ENCODE measurements at places on chromosomes 11 and 22. TPM values are rescaled to one million over a fixed set of nuclear protein-coding genes. Genes with fewer than 3 reads are reported as not detected.

- H3K4me1 ChIP-seq, result no peaks in the 10 kb centered on the region
- no peaks in the 10 kb centered on the region for H3K27me3 ChIP-seq
- H3K4me3 ChIP-seq, result no peak overlapping the region
Measured at GRCh38 chr11:95054356-95054755, 5.1 kb downstream of the KDM4F start.

- no peaks in the 10 kb centered on the region for H3K36me3 ChIP-seq
- H3K4me3 ChIP-seq, result peak overlapping the region; percentile 10
- no peaks in the 10 kb centered on the region for H3K27me3 ChIP-seq
- peaks cover 2% of the 10 kb centered on the region for H3K4me1 ChIP-seq
Measured at GRCh38 chr11:60950933-60951605, 907 bp downstream of the SLC15A3 start.

The KRTAP5-2 gene
- polyA plus RNA-seq, result not detected

The IRAG1 gene
- 21.8 TPM for polyA plus RNA-seq

The NUDT8 gene
- polyA plus RNA-seq, result 1.6 TPM

DNA sequence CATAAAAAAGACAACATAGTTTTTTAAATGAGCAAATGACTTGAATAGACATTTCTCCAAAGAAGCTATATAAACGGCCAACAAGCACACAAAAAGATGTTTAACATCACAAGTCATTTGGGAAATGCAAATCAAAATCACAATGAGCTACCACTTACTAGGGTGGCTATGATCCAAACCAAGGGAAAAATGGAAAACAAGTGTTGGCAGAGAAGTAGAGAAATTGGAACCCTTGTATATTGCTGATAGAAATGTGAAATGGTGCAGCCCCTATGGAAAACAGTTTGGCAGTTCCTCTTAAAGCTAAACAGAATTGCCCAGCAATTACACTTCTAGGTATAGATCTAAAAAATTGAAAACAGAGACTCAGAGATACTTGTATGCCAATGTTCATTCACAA lies 29.0 kb downstream of the PAMR1 start:
- peaks cover 5% of the 10 kb centered on the region for H3K4me1 ChIP-seq
- H3K4me3 ChIP-seq, result no peak overlapping the region
- DNase-seq, result no peak

The AQP11 gene
- 1.3 TPM for polyA plus RNA-seq

GRCh38 chr11:31419138-31419537 lies 49.5 kb downstream of the DNAJC24 start:
- no peaks in the 10 kb centered on the region for H3K27me3 ChIP-seq
- DNase-seq, result peak; percentile 35
- no peaks in the 10 kb centered on the region for H3K36me3 ChIP-seq
- H3K27ac ChIP-seq, result no peak overlapping the region

DNA sequence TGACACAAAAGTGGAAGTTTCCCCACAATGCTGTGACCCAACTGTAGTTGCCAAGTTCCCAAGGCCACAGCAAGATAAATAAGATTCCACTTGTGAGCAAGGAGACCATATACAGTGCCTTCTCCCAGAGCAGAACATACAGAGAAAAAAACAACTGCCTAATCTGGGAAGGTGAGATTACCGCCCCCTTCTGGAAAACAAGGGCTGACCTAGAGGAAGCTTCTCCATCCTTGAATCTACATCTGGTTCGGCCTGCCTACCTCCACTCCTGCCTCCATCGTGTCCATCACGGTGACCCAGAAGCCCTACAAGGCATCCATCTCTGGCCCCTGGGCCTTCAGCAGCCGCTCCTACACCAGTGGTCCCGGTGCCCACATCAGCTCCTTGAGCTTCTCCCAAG lies 6.1 kb upstream of the RNASEH2C start:
- no peak overlapping the region for H3K4me3 ChIP-seq
- DNase-seq, result no peak
- no peaks in the 10 kb centered on the region for H3K36me3 ChIP-seq
- peaks cover 11% of the 10 kb centered on the region for H3K27me3 ChIP-seq

DNA sequence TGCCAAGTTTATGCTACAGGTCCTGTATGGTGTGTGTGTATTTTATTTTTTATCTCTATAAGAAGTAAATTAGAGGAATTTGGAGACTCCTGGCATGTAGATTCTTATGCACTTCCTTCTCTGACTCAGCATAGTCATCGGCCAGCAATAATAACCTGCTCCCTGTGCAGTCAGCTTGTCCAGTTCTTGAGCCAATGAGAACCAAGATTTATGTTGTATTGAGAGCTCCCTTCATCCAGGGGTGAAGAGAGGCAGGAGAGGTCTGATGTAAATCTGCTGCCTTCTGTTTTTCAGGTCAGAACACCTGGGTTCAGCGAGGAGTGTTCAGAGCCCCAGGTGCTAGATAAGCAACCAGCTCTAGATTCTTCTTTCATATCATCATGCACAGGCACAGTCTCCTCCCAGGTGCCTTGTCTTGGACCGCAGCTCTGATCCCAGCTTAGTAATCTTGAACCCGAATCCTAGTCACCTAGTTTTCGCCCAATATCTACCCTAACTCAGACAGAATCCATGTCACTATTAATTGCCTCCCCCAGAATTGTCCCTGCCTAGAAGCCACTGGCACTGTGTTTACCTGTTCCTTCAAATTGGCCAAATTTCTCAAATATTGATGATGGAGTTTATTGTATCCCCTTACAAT lies 328.2 kb upstream of the NCAM1 start:
- no peak overlapping the region for H3K27ac ChIP-seq
- no peaks in the 10 kb centered on the region for H3K4me1 ChIP-seq
- peaks cover 3% of the 10 kb centered on the region for H3K27me3 ChIP-seq
- H3K4me3 ChIP-seq, result no peak overlapping the region
- DNase-seq, result no peak
- no peaks in the 10 kb centered on the region for H3K36me3 ChIP-seq

GRCh38 chr11:46202149-46202548 lies 75.3 kb upstream of the CREB3L1 start:
- peaks cover 24% of the 10 kb centered on the region for H3K27me3 ChIP-seq
- H3K4me3 ChIP-seq, result no peak overlapping the region
- DNase-seq, result no peak
- no peak overlapping the region for H3K27ac ChIP-seq
- no peaks in the 10 kb centered on the region for H3K36me3 ChIP-seq

- no peaks in the 10 kb centered on the region for H3K36me3 ChIP-seq
- H3K27me3 ChIP-seq, result no peaks in the 10 kb centered on the region
- H3K4me3 ChIP-seq, result no peak overlapping the region
- DNase-seq, result no peak
Measured at GRCh38 chr11:16964501-16964900, 49.7 kb downstream of the PLEKHA7 start.

DNA sequence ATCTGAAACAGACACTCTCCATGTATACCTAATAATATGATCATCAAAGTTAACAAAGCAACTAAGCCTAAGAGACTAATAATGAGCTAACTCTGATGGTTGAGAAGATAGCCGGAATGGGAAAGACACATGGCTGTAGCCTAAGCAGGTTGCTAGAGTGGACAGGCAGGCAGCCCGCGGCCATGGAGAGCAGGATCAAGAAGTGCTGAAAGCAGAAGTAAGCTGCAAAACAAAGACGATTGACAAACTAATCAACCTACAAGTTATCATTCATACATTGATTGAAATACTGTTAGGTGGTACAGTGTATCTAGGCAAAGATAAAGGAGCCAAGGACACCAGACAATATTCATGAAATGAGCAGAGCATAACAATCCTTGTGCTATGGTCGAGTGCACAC lies 29.3 kb downstream of the SLN start:
- no peaks in the 10 kb centered on the region for H3K36me3 ChIP-seq
- no peak overlapping the region for H3K27ac ChIP-seq
- no peaks in the 10 kb centered on the region for H3K4me1 ChIP-seq
- no peak overlapping the region for H3K4me3 ChIP-seq
- no peak for DNase-seq

The CNIH2 gene
- 1.4 TPM for polyA plus RNA-seq

GRCh38 chr11:9600166-9600565 lies 26.7 kb downstream of the WEE1 start:
- no peak for DNase-seq
- H3K4me1 ChIP-seq, result peaks cover 9% of the 10 kb centered on the region
- H3K27me3 ChIP-seq, result no peaks in the 10 kb centered on the region
- no peak overlapping the region for H3K27ac ChIP-seq
- no peaks in the 10 kb centered on the region for H3K36me3 ChIP-seq

DNA sequence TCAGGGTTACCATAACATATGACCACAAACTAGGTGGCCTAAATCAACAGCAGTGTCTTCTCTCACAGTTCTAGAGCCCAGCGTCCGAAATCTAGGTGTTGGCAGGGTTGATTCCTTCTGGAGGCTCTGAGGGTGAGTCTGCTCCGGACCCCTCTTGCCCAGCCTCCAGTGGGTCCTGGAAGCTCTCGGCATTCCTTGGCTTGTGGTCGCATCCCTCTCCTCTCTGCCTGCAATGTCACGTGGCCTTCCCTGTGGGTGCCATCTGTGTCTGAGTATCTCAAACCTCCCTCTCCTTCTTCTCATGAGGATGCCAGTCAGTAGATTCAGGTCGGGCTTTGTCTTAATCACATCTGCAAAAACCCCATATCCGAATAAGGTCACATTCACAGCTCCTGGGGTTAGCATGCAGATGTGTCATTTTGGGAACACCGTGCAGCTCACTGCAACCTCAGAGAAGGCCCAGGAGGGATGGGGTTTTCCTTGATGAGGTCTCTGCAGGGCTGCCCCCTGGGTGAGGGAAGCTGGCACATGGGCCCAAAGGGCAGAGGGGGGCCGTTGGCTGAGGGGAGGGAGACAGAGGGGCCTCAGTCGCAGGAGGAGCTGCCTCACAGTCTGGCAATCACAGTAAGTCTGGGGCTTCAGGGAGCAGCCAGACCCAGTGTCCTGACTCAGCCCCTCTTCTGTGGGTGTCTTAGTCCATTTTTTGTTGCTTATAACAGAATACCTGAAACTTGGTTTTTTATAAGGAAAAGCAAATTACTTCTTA lies 41.2 kb downstream of the PARVG start:
- H3K36me3 ChIP-seq, result no peaks in the 10 kb centered on the region
- H3K4me3 ChIP-seq, result no peak overlapping the region
- no peaks in the 10 kb centered on the region for H3K4me1 ChIP-seq

- no peak overlapping the region for H3K4me3 ChIP-seq
- no peak overlapping the region for H3K27ac ChIP-seq
- no peaks in the 10 kb centered on the region for H3K36me3 ChIP-seq
- no peaks in the 10 kb centered on the region for H3K4me1 ChIP-seq
- no peak for DNase-seq
Measured at GRCh38 chr11:118117790-118118601, 31.2 kb upstream of the SMIM35 start.

- no peak overlapping the region for H3K27ac ChIP-seq
- DNase-seq, result no peak
- no peaks in the 10 kb centered on the region for H3K36me3 ChIP-seq
- peak overlapping the region; percentile 39 for H3K4me3 ChIP-seq
Measured at GRCh38 chr22:39348909-39349505, 784 bp upstream of the SYNGR1 start.

DNA sequence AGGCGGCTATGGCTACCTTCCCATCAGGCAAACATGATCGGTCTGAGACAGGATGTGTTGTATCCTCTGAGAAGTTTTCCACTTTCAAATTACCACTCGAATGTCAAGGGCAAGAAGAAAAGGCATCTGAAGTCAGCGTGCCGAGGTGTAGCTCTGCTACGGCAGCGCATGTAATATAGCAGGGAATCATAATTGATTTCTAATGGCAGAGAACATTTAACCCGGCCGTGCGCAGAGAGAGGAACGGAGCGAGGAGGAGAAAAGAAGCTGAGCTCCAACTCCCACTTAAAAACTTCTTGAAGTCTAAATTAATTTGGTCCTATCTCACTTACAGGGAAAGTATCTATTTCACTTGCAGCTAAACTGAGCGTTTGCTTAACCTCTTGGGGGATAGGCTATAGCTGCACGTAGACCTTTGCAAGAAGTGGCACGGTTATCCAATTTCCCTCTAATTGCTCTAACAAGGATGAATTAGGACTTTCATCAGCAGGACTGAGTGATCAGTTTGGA lies 137.3 kb upstream of the KIRREL3 start:
- H3K27me3 ChIP-seq, result no peaks in the 10 kb centered on the region
- H3K4me1 ChIP-seq, result no peaks in the 10 kb centered on the region
- no peak for DNase-seq

DNA sequence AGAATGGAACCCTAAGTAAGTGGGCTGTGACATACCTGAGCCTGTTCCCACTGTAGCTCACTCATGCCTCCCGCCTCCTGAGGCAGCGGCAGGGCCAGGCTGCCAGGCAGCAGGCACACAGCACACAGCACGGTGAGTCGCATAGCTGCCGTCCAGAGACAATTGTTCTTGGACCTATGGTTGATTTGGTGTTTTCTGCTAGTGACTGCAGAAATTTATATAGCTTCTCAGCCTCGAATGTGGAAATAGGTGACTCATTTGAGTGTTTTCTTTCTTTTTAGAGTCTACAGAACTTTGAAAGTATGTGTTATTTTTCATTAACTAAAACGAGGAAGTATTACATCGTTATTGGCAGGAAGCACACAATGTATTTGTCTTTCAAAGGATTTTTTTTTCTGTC lies at the start of gene MMP7:
MMP7 (minus strand) TSS at position 190 of the 400 bp plus-strand sequence; CDS start at position 143, 47 bp downstream.
- H3K4me3 ChIP-seq, result no peak within 1 kb of the TSS
- peak; percentile 66 for DNase-seq
- H3K27ac ChIP-seq, result no peak within 1 kb of the TSS
- no peaks in the 10 kb centered on the region for H3K27me3 ChIP-seq
- H3K4me1 ChIP-seq, result no peaks in the 10 kb centered on the region
- no peaks in the 10 kb centered on the region for H3K36me3 ChIP-seq

DNA sequence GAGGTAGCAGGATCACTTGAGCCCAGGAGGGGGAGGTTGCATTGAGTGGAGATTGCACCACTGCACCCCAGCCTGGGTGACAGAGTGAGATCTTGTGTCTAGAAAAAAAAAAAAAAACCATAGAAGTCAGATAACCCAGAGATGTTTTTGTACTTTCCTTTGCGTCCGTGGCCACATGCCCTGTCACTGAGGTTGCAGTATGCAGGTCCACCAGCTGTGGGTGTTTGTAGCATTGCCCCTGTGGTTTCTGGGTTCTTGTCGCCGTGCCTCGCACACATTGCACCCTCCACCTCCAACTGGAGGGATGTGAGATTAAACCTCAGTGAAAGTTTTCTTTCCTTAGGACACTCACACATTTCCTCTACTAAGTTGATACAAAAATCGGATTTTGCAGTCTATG lies 70.3 kb downstream of the TNRC6B start:
- no peak for DNase-seq
- no peak overlapping the region for H3K4me3 ChIP-seq
- H3K36me3 ChIP-seq, result peaks cover 4% of the 10 kb centered on the region
- no peak overlapping the region for H3K27ac ChIP-seq
- no peaks in the 10 kb centered on the region for H3K27me3 ChIP-seq

The CELSR1 gene
- 0.07 TPM for polyA plus RNA-seq

- no peaks in the 10 kb centered on the region for H3K4me1 ChIP-seq
- no peak overlapping the region for H3K4me3 ChIP-seq
- no peaks in the 10 kb centered on the region for H3K36me3 ChIP-seq
- no peak for DNase-seq
- no peak overlapping the region for H3K27ac ChIP-seq
Measured at GRCh38 chr22:44387486-44387885, 74.7 kb upstream of the SHISAL1 start.
